GM23248 (cell line): ENCODE measurements at places on chromosomes 1 and 21. TPM values are rescaled to one million over a fixed set of nuclear protein-coding genes. Genes with fewer than 3 reads are reported as not detected.
A peak's percentile ranks its signal among the peaks of the same experiment; 100 is the strongest.

- no peak for DNase-seq
Observed at GRCh38 chr1:246159279-246160227, 347.5 kb downstream of the SMYD3 start.

DNA sequence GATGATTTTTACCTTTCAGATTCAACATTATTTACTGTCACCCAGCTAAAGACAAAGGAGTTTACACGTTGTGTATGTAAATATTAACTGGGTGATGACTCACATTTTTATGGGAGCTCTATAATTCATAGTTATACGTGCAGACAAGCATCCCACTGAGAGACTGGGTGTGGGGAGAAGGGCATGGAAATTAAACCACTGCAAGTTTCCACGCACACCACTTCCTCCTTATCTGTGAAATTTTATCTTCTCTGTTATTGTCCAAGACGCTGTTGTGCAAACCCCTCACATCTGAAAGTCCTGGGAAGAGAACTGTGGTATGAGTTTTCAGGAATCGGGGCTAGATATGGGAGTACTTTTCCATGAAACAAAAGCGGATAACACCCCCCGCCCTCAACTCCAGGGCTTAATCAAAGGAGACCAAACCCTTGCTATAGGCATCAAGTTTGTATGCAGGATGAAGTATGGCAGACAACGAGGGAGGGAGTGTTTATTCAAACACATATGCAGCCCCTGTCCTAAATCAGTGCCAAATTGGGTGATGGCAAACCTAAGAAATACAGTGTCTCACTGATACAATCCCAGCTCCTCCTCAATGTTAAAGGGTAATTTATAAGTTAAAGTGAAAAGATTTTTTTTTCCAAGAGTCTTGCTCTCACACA is 23.3 kb upstream of the DPT start:
- no peak for DNase-seq

DNA sequence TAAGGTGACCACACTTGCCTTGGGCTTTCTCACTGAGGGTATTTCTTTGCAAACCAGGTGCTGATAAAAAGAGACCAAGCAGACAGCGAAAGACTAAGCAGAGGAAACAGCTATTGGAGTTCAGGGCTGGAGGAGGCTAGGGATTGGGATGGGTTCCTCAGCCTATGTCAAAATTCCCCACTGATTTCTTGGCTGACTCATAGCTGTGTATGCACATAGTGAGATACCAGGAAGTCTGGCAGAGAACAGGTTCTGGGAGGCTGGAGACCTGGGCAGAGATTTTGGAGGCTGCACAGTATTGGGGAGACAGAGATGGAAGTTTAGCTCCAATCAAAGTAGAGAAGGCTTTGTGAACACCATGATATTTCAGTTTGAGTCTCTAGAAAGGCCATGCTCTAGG is 25.3 kb downstream of the YARS1 start:
- DNase-seq, result peak; percentile 63

GRCh38 chr1:154607106-154607608 is 829 bp downstream of the ADAR start:
- DNase-seq, result peak; percentile 89

DNA sequence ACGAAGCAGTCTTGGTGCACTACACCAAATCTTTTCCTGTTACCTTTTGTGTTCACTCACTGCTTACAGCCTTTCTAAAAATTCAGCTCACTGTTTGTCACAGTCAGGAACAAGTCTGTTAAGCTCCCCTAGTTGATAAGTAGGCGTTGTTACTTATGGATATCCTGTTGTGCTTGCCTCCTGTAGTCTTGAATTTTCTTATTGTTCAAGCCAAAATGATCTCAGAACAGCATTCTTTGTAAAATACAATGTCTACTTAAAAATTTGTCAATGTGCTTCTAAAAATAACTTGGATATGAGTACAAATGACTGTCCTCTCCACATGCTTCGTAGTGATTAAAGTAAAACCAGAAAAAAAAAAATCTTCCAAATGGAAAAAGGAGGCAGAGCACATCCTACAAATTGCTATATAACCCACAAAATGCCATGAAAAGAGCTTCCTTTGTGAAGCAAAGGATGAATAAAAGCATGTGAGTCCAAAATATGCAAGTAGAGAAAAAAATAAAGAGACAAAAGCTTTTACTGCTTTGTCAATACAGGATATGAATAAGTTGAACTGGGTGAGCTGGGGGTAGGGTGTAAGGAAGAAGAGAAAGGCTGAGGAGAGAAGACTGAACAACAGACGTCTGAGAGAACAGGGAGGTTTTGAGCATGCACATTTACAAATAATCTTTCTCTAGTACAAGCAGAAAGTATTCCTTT is 228.9 kb upstream of the ADGRL4 start:
- peak; percentile 51 for DNase-seq

GRCh38 chr21:41730367-41730765 is 36.5 kb downstream of the RIPK4 start:
- no peak for DNase-seq

DNA sequence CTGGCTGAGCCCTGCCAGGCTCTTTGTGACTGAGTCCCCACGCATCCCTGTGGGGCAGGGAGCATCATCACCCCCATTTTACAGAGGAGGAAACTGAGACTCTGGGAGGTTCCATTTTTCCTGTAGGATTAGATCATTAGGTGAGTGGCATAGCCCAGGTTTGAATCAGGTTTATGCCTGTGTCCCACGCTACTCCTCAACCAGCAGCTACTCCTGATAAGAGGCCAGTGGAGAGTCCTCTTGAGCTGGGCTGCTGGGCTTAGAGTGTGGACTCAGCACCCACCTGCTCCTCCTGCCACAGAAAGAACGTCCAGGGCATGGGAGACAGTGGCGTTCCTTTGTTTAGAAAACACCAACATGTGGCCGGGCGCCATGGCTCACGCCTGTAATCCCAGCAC is 30.7 kb downstream of the TNFRSF1B start:
- DNase-seq, result no peak

DNA sequence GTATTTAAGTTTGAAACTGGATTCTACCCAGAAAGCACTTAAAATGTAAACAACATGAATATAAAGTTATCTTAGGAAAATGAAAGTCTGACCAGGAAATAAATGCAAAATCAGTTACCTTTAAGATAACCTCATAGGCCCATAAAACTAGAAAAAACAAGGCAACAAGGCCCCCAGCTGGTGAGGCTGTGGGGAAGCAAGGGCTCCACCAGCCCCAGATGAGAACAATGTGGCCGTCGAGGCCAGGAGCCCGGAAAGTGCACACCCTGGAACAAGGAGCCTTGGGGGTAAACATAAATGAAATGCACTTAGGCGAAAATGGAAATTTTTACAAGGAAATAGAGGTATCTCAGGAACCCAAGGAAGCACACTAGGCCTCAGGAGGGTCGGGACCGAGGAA is 37.9 kb upstream of the BMP8B start:
- DNase-seq, result no peak

GRCh38 chr1:4344065-4344732 is 310.2 kb upstream of the AJAP1 start:
- DNase-seq, result no peak

Gene NHLH1
- not detected in 2 replicates for total RNA-seq

Gene CAMSAP2
- total RNA-seq, result 28.7 and 52.6 TPM in 2 replicates

Gene LCE1F
- not detected in 2 replicates for total RNA-seq

Gene GUCA2B
- not detected in 2 replicates for total RNA-seq

Gene EFNA1
- not detected in 2 replicates for total RNA-seq

Gene TEKT2
- total RNA-seq, result not detected in 2 replicates

Gene CDA
- 3.0 and 5.9 TPM in 2 replicates for total RNA-seq
